Fibroblast of gingiva (primary cell): ENCODE measurements at places on chromosomes 7 and 10.

DNA sequence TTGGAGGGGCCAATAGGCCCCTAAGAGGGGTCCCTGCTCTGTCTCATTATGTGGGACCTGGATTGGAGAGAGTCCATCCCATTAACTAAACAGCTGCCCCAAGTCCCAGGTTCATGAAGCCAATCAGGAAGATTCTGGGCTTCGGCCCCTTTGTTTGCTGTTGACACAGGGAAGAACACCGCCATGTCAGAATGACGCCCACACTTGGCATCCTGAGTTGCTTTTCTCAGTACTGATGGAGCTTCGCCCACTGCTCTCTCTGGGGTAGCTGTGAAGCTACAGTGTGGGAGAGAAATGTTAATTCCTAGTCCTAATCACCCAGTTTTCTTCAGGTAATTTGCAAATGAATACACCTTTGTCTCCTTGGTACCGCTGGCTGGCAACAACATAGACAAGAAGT lies 264.7 kb downstream of the GLRX3 start:
- no peak for DNase-seq

- no peak for DNase-seq
Observed at GRCh38 chr10:131576341-131577177, 265.0 kb upstream of the TCERG1L start.

DNA sequence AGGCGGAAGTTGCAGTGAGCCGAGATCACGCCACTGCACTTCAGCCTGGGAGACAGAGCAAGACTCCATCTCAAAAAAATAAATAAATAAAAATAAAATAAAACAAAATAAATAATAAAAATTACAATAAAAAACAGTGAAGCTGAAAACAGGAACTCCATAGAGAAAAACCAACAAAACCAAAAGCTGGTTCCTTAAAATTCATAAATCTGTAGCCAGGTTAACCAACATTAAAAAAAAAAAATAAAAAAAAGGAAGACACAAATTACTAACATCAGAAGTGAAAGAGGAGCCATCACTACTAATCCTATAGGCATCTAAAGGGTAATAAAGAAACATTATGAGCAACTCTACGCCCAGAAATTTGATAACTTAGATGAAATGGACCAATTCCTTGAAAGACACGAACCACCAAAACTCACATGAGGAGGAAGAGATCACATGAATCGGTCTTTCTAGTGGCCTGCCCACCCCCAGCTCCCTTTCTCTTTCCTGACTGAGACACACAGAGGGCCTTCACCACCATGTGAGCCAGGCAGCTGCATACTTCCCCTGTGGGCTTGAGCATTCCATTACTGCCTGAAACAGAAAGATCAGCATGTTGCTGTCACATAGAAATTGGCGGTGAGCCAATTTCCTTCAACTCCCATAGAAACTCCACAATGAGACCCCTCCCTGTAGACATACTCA lies 208.7 kb downstream of the MAD1L1 start:
- no peak for DNase-seq

- DNase-seq = no peak
Observed at GRCh38 chr7:158001621-158002320, 585.9 kb downstream of the PTPRN2 start.

GRCh38 chr10:92729886-92730285 lies 40.1 kb downstream of the HHEX start:
- no peak for DNase-seq
